ENCODE measurements at places on chromosomes 13 and 19.
A peak's percentile ranks its signal among the peaks of the same experiment; 100 is the strongest.

GRCh38 chr13:108257248-108257647, 12.3 kb upstream of the TNFSF13B start:
- ATAC-seq = no peak

GRCh38 chr13:65336087-65336749, 1893.9 kb downstream of the PCDH9 start:
- ATAC-seq = no peak

- ATAC-seq = no peak
Measured at GRCh38 chr13:112179995-112180394, 113.0 kb downstream of the SOX1 start.

- peak; percentile 49 for ATAC-seq
Measured at GRCh38 chr19:6802336-6803035, 30.0 kb downstream of the VAV1 start.

GRCh38 chr13:65999411-65999810, 1230.7 kb downstream of the PCDH9 start:
- ATAC-seq = no peak

GRCh38 chr13:90068658-90069057, 1278.8 kb upstream of the MIR17HG start:
- no peak for ATAC-seq
